ENCODE measurements at places on chromosomes 4 and X.

DNA sequence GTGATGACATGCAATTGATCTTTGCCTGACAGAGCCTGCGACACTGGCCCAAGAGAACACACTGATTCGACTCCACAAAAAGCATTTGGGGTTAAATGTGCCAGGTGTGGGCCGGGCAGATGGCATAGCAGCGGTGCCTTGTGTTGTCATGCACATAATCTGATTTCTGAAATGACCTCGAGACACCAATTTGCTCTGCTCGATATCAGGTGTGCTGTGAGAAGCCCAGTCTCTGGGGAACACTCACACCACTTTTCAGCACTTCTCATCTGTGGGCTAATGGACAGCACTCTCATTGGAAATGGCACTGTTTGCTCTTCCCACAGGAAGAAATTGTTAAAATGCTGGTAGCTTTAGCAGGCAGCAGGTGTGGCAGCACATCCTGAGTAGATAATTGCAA lies 738.3 kb upstream of the TENM3 start:
- no peak for DNase-seq

- DNase-seq: no peak
Observed at GRCh38 chr4:15695729-15696128, 7.1 kb upstream of the BST1 start.

- DNase-seq: no peak
Observed at GRCh38 chr4:98027827-98028226, 115.4 kb downstream of the STPG2 start.

- DNase-seq: no peak
Observed at GRCh38 chr4:135050086-135050717, 848.6 kb upstream of the PABPC4L start.

DNA sequence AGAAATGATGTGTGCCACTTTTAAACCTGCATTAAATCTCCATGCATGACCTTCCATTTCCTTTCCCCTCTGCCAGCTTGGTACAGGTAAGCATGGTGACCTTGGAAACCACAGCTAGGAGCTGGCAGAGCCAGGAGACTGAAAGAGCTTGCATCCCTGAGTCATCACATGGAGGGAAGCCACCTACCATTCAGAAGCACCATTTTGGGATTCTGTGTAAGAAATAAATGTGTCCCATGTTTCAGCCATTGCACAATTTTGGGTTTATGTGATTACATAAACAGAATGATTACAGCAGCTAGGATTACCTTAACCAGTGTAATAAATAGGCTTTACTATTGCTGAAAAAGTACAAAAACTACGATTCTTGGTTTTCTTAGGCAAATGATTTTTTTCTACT lies 17.3 kb upstream of the CCDC149 start:
- DNase-seq: no peak

All from activated CD8-positive, alpha-beta T cell treated with anti-CD3 and anti-CD28 coated beads for 36 hours (primary cell).